ENCODE measurements at places on chromosomes 3 and 15.

- no peak for DNase-seq
Measured at GRCh38 chr3:40207796-40208195, 101.7 kb upstream of the EIF1B start.

DNA sequence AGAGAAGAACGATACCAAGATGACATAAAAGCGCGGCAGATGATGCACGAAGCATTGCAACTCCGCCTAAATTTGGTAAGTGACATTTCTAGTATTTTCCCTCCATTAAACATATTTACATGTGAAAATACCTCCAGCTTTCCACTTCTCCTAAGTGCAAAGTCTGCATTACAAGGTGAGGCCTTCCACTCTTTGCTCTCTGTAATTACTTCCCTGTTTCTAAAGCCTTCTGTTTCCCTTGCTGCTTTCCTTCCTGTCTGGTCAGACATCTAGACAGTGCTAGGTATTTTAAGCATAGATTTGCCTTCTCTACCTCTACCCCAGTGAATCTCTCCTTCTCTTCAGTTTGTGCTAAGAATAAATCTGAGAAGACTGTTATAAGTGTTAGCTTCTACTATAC, 1.9 kb downstream of the P2RY12 start:
- peak; percentile 69 for DNase-seq

GRCh38 chr15:84721371-84721770, 5.4 kb upstream of the SEC11A start:
- no peak for DNase-seq

- no peak for DNase-seq
Measured at GRCh38 chr3:2851361-2851760, 258.8 kb downstream of the IL5RA start.

DNA sequence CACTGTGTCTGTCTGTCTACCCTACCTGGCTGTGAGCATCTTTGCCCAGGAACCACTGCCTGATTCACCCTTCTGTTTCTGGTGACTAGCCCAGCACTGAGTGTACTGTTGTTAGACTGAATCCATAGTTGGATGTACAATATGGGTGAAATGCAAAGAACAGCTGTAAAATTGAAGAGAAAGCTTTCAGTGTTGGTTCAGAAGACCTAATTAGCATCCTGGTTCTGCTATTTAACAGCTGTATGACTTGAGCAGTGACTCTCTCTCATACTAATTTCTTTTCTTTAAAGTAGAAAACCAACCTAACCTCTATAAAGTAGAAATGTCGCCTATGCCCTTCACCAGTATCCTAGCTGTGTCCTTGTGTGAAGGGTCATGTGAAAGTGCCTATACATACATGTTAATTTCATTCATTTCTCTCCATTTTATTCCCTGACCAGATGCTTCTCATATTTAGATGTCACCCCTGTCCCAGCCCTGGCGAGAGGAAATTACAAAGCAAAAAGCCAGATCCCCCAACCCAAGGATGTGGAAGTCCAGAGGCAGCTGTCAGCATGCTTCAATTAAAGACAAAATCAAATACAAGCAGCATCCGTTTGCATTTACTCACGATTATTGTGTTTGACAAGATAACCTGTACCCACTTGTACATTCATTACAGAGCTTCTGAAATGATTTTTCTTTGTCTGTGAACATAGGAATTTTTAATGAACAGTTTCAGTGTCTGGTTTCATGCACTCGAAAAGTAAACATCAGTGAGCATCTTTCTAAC, 305.7 kb upstream of the ICE2 start:
- DNase-seq, result no peak

- DNase-seq, result no peak
Measured at GRCh38 chr3:150385296-150386242, 22.5 kb upstream of the TSC22D2 start.

DNA sequence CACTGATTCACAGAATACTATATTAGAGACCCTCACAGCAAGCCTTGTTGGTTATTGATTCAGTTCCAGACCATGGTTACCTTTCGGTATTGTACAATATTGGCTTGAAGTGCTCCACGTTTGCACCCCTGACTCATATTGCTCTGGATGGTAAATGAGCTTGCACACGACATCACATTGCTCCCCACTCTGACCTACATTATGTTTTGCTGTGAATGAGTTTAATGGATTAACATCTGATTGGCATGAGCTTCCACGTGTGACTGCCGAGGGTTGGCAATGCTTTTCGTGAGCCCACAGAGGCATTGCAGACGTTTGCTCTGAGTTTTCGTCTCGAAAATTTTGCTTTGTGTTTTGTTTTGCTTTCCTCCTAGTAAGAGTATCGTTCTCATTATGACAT, 225.8 kb upstream of the ICE2 start:
- no peak for DNase-seq

- peak; percentile 7 for DNase-seq
Measured at GRCh38 chr3:31250116-31250777, 282.5 kb upstream of the STT3B start.

- peak; percentile 23 for DNase-seq
Measured at GRCh38 chr3:124995460-124995994, 60.3 kb downstream of the HEG1 start.

- DNase-seq, result no peak
Measured at GRCh38 chr3:146125951-146126350, 35.0 kb downstream of the PLOD2 start.
